ENCODE measurements at places on chromosomes 2 and 18.

DNA sequence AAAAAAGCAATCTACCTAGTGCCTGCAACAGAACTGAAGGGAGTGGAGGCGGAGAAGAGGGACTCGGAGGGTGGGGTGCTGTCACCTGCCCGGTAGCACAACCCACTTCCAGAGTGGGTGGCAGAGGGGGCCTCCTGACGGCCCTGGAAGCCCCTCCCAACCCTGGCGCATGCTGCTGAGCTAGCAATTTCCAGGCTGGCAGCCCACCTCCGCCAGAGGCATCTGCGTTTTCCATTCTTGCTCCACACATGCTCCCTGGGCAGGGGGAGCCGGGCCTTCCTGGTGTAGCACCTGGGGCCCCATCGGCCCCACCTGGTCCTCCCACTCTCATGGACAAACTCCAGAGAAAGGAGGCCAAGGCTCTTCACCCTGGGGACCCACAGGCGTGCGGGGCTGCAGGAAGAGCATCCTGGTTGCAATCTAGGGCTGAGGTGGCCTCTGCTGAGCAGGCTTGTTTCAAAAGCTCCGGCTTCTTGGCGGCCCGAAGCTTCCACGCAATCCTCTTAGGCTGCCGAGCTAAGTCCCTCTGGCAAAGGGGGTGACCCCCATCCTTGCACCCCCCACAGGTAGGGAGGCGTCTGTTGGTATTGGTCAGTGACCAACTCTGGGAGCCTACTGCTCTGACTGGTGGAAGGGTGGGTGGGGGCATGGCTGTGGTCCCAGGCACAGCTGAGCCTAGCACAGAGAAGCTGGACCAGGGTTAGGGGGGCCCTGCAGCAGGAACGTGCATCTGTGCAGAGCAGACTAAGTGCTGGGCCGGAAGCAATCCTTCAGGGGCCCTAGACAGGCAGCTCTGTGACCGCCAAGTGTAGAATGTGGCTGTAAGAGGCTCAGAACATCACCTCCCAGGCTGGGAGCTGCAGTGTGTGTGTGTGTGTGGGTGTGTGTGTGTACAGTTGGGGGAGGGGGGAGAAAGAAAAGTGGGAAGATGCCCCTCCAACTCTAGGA lies 2.6 kb downstream of the HS6ST1 start:
- DNase-seq, result no peak

DNA sequence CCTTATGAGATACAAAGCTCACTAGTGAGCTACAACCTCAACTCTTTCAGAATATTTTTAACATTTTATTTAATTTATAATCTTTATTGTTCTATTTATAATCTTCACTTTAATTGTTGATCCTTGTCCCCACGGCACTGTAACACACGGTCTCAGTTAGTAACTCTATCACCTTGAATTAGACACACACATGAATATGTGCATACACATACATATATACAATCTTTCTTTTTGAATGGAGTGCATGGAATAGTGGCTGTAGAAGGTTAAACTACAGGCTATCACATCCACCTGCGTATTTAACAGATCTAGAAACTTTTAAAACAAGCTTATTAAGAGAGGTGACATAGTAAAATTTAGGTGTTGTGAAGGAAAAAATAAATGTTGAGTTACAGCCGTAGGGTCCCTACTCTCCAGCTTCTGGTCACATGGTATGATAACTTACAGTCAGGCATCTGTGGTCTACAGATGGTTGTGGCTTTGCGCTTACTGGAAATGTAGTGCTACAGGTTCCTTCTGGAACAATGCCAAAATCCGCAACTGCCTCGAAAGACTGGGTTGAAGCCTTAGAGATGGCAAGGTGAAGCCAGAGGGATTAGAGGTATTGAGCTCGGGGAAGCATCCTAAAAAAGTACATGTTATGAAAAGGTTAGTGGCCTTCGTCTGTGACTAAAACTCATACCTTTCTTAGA lies 1324.1 kb upstream of the SLC39A10 start:
- DNase-seq, result no peak

- no peak for DNase-seq
Observed at GRCh38 chr2:19378939-19379338, 20.5 kb upstream of the OSR1 start.

DNA sequence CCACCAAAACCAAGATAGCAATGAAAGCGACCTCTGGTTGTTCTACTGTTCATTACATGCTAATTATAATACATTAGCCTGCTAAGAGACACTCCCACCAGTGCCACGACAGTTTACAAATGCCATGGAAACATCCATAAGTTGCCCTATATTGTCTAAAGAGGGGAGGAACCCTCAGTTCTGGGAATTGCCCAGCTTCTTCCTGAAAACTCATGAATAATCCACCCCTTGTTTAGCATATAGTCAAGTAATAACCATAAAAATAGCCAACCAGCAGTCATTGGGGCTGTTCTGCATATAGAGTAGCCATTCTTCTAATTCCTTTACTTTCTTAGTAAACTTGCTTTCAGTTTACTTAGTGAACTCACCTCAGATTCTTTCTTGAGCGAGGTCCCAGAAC lies 189.8 kb upstream of the SOX11 start:
- no peak for DNase-seq

DNA sequence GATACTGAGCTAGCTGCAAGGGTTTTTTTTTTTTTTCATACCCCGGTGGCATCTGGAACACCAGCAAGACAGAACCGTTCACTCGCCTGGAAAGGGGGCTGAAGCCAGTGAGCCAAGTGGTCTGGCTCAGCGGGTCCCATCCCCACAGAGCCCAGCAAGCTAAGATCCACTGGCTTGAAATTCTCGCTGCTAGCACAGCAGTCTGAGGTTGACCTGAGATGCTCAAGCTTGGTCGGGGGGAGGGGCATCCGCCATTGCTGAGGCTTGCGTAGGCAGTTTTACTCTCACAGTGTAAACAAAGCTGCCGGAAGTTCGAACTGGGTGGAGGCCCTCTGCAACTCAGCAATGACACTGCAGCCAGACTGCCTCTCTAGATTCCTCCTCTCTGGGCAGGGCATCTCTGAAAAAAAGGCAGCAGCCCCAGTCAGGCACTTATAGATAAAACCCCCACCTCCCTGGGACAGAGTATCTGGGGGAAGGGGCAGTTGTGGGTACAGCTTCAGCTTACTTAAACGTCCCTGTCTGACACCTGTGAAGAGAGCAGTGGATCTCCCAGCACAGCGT lies 5.1 kb upstream of the MIB1 start:
- peak; percentile 65 for DNase-seq

- DNase-seq, result no peak
Observed at GRCh38 chr18:68399721-68400120, 315.2 kb downstream of the TMX3 start.

DNA sequence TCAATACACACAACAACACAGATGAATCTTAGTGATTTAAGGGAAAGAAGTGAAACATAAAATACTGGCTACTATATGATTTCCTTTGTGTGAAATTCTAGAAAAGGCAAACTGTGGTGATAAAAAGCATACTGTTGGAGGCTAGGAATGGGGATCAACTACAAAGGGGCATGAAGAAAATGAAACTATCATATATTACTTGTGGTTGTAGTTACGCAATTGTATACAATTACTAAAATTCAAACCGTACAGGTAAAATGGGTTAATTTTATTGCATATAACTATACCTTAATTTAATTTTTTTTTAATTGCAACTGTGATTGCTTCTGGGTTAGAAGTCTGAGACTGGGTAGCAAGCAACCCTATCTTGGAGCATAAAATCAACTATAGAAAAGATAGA lies 41.7 kb upstream of the ABI2 start:
- no peak for DNase-seq

GRCh38 chr2:159091381-159091780 lies 122.9 kb downstream of the TANC1 start:
- no peak for DNase-seq

DNA sequence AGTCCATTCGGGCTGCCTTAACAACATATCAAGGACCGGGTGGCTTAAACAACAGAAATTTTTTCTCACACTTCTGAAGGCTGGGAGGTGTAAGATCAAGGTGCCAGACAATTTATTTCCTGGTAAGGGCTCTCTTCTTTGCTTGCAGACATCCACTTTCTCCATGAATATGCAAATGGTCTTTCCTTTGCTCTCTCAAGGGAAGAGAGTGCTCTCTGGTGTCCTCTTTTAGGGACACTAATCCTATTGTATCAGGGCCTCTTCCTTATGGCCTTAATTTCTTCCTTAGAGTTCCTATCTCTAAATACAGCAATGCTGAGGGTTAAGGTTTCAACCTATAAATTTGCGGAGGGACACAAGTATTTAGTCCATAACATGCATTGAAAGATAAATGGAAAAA lies 770.8 kb downstream of the DSC3 start:
- DNase-seq, result no peak

- no peak for DNase-seq
Observed at GRCh38 chr18:22549260-22549937, 131.7 kb upstream of the CTAGE1 start.

DNA sequence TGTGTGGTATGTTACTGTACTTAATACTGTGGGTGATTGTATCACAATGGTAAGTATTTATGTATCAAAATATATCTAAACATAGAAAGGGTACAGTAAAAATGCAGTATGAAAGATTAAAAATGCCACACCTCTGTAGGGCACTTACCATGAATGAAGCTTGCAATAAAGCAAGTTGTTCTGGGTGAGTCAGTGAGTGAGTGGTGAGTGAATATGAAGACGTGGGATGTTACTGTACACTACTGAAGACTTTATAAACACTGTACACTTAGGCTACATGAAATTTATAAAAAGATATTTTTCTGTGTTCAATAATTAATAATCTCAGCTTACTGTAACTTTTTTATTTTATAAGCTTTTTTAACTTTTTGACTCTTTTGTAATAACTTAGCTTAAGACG lies 1162.4 kb upstream of the NRXN1 start:
- no peak for DNase-seq

GRCh38 chr2:223735659-223736244 lies 101.6 kb downstream of the AP1S3 start:
- no peak for DNase-seq

DNA sequence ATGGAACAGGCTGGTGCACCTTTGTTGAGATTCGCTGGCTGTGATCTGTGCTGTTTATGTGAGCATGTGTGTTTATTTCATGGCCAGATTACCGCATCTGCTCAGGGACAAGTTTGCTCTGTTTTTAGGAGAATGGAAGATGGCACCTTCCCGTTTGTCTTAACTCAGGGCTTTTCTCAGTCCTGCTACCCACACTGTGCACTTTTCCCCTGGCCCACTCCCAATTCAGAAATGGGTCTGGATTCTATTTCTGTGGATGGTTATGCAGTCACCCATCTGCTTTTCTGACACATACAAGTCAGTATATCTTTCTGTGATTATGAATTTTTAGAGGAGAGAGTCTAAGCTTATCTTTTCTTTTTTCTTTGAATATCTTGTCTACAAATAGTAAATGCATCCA lies 15.4 kb downstream of the MGAT5 start:
- no peak for DNase-seq

DNA sequence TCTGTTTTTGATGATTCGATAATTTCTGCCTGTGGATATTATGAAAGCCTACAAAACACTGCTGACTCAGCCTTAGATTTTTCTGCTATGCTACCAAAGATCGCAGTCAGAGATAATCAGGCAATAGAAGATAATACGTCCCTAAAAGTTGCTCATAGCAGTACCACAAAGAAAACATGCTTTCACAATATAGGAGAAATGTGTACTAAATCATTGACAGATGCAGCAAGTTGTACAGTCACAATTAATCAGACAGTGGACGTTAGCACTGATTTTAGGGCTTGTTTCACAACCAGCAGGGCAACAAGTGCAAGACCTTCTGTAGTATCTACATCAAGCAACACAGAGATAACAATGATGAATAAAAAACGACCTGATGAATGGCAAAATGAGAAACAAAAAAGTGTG lies 19.5 kb downstream of the RBM44 start:
- no peak for DNase-seq

- no peak for DNase-seq
Observed at GRCh38 chr18:11064106-11064505, 85.3 kb downstream of the PIEZO2 start.

- DNase-seq, result peak; percentile 65
Observed at GRCh38 chr2:9630117-9630735, 571 bp downstream of the YWHAQ start.

DNA sequence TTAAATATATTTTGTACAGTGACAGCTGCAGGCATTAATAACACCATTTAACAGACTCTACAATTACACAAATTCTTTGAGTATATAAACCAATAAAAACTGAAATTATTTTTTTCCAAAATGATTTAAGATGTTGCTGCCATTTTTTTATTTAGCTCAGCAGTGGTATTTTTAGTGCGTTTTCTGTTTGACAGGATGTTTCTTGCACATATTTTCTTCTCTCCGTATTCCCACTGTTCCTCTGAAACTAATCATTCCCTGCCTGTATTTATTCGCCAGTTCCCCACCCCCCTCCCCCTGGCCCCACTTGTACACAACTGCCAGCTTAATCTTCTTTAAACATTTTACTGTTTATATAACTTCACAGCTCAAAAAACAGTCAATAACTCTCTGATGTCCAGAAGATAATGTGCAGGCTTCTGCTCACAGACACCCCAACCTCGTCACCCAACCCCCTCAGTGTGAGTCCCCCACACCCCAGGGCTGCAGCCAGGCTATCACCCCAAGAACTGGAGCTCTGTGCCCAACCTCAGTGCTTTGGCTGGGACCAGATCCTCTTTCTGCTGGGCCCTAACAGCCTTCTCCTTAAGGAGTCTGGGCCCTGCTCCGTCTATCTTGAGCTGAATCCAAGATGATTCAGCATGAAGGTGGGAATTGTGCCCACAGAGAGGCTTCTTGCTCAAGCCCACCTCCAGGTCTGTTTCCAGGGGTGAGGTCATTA lies 41.6 kb upstream of the MAP4K4 start:
- no peak for DNase-seq

GRCh38 chr2:106886916-106887758 lies 1.2 kb upstream of the ST6GAL2 start:
- no peak for DNase-seq

GRCh38 chr2:223442847-223443246 lies 159.3 kb downstream of the SCG2 start:
- DNase-seq, result no peak

DNA sequence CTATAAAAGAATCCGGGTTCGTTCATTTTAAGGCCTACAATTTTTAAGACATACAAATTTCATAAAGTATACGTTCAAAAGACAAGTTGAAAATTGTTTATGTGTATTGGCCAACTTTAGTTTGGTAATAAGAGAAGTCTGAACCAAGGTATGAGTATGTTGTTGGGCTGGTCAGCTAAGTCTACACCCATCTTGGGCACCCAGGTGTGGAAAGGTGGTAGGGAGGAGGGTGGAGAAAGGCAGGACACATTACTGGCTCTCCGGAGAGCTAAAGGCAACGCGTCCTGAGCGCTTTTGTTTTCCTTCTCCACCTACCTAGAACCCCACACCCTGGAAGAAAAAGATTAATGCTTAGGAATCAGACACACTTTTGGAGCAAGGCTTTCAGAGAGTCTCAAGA lies 899 bp upstream of the PELI1 start:
- DNase-seq, result no peak

Data from activated effector memory CD4-positive, alpha-beta T cell treated with Interleukin-2 at 50 U/mL for 16 hours (primary cell).